ENCODE measurements at places on chromosomes 16 and 17.

- no peak for DNase-seq
Measured at GRCh38 chr17:19768046-19768782, 20.1 kb upstream of the ALDH3A1 start.

- DNase-seq: no peak
Measured at GRCh38 chr16:18834864-18835263, 33.5 kb upstream of the ARL6IP1 start.

DNA sequence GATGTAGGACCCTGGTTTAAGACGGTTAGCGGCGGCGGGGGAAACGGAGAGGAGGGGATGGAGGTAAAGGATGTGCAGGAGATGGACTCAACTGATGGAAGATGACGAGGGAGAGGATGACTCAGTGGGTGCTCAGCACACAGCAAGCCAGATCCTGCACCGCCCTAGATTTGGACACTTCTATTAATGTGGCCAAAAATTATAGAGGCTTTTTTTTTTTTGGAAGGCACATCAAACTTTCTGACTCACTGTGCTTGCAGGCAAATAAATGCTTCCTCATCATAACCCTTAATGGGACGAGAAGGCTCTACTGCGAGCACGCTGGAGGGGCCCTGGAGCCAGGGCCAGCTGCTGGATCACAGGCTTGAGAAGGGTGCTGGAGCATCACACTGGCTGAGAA, 36.0 kb downstream of the RTN4RL1 start:
- DNase-seq: no peak

DNA sequence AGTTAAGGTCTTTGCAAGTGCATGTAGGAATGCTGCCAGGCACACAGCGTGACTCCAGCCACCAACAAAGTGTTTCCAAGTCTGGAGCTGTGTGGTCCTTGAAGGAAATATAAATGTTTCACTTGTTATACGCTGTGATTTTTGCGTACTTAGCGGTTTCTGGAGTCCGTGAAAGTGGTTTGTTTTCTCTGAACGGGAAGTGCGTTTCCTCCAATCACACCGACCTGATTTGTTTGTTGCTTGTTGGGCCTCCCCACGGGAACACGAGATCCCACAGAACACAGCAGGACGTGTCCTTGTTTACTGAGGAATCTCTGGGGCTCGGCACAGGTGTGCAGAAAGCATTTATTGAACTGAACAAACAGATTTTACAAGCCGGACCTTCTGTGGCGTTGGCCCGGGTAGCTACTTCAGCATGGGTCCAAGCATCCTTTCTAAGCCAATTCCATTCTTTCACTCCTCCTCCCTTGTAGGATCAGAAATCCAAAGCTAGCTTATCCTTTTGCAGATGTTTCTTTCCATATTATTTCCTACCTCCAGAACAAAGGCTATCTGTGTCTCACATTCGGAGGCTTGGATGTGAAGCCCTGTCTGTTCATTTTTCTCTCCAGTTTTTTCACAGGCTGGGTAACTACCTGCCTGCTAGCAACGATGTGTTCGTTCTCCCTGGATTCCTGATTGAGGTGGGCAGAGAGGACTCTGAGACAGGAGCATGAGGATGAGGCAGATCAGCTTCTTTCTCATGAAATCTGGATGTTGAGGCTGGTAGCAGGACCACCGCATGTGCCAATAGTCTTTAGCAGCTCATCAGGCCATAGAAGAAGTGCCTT, 44.6 kb downstream of the ABAT start:
- no peak for DNase-seq

GRCh38 chr17:78225088-78225865, 6.2 kb upstream of the TMEM235 start:
- DNase-seq: no peak

DNA sequence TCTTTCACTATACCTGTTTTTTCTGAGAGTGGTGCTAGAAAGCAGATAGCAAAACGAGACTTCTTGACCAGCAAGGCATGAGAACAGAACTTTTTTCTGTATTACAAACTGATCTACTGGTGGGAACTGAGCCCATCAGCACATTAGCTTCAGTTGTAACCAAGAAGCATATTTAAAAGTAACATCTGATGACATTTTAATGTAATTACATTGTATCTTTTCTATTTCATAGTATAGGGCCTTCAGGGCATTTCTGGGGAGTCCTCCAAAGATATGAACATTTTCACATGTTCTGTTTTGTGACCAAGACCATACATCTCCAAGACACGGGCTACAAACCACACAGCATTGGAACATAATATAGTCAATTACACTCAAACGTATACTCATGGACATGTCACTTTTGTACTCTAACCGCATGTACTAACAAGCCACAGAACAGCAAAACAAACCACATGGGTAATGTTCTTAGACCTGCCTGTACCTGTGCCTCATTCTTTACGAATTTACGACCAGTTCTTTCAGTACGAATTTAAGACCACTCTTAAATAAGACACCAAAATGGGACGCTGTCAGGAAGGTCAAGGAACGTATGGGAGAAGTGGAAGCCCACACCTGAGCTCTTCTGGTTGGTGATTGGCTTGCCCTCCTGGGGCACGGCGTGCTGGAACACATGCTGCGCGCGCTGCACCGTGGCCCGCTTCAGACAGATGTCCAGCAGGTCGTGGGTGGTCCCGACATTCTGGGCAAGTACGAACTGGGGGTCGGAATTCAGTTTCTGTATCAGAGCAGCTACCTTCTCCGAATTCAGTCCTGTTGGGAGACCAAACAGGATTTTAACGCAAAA, 825 bp downstream of the BLMH start:
- no peak for DNase-seq

- DNase-seq: no peak
Measured at GRCh38 chr16:17939122-17939536, 397.4 kb downstream of the NPIPA8 start.

GRCh38 chr17:27520491-27521185, 64.4 kb downstream of the KSR1 start:
- no peak for DNase-seq

GRCh38 chr17:65324611-65325342, 187.6 kb downstream of the RGS9 start:
- DNase-seq: no peak

DNA sequence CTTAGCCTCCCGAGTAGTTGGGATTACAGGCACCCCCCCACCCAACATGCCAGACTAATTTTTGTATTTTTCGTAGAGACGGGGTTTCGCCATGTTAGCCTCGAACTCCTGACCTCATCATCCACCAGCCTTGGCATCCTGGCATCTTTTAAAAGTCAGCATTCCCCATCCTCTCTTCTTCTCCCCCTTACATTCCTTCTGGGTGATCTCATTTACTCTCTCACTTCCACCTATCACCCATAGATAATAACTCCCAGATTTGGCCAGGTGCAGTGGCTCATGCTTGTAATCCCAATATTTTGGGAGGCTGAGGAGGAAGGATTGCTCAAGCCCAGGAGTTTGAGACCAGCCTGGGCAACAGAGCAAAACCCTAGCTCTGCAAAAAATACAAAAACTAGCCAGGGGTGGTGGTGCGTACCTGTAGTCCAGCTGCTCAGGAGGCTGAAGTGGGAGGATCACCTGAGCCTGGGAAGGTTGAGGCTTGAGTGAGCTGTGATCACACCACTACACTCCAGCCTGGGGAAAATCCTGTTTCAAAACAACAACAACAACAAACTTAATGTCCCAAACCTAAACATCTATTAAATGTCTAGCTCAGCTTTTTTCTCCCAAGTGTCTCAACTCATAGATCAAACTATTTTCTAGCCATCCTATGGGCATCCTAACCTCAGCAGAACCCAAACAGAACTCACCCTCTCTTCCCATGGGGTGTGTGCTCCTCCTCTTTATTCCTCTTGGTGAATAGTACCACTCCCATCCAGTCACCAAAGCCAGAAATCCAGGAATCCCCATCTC, 16.1 kb upstream of the SSTR2 start:
- no peak for DNase-seq

GRCh38 chr17:39950871-39951348, 11.9 kb upstream of the GSDMA start:
- no peak for DNase-seq

- peak; percentile 44 for DNase-seq
Measured at GRCh38 chr16:75402821-75403475, 30.4 kb downstream of the CFDP1 start.

DNA sequence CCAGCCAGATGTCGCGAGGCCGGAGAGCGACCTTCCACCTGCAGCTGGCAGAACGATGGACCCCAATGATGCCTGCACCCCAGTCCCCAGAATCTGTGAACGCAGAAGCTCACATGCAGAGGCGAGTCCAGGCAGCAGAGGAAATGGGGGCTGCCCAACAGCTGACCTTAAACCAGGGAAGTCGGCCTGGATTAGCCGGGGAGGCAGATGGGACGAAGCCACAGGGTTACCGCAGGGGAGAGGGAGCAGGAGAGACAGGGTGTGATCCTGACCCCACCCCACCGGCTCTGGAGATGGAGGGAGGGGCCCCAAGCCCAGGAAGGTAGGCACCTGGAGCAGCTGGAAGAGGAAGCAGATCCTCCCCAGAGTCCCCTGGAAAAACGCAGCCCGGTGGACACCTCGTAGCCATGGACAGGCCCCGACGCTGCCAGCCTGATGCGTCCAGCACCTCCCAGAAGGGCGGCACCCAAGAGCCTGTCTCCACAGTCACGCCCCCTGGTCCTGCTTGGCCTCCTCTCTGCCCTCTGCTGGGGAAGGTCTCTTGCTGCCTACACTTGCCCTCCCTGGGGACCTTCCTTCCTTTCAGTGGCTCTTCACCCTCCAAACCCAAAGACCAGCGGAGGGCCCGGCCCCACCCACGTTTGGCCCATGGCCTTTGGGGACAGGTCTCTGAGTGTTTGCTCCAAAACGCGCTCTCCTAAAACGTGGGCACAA, 37.3 kb downstream of the PIEZO1 start:
- DNase-seq: no peak

- DNase-seq: no peak
Measured at GRCh38 chr17:36594626-36595401, 3.1 kb downstream of the DHRS11 start.

DNA sequence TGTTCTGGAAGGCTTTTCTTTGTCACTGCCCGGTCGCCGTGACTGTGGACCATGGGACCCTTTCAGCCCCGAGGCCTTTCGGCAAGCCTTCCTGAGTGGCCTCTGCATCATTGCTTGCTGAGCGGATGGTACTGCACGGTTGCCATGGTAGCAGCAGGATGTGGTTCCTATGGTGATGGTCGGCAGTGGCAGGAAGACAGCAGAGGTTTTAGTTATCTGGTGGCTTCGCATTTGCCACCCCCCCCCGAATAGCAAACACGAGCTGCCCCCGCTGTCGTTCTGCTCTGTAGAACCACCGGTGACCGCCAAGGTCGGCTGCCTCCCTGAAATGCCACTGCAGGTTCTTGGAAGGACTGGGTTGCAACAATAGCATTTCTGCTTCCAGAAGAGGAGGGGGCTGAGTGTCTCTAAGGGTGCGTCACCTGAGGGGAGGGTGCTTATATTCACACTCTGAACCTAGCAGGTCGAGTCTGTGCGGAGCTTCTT, 76.6 kb downstream of the CMIP start:
- DNase-seq: peak; percentile 35

- DNase-seq: no peak
Measured at GRCh38 chr16:8649829-8650554, 24.4 kb upstream of the ABAT start.

GRCh38 chr17:42924891-42925290, 24.3 kb downstream of the G6PC1 start:
- no peak for DNase-seq

- no peak for DNase-seq
Measured at GRCh38 chr17:78132084-78132676, 1.6 kb downstream of the TMC8 start.

DNA sequence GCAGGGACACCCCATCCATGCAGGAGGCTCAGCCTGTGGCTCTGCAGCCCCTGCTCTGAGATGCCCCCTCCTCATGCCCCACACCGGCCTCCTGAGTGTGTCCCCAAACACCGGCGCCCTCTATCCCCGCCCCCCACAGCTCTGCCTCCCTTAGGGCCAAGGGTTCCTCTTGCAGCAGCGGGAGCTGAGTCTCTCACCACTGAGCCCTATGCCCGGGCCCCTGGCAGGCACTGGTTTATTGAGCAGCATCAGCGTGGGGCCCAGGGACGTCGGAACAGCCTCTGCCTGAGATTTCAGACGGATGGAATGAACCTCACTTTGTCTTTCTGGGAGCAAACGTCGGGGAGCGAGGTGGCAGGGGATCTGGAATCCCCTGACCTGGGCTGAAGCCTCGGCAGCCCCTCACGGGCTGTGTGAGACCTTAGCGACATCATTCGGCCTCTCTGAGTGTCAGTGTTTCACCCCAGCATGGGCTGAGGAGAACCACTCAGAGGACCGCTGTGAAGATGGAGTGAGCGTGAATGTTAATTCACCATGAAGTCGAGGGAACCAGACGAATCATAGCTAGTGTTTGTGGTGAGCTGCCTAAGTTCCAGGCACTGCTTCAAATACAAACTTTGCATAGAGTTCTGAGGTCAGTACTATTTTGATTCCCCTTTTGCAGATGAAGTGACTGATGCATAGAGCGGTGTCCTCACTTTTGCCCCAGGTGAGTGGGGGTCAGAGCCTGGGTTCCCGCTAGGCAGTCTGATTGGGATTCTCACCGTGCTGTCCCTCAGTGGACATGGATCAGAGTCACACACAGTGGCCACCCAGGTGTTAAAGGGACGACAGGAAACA, 5.3 kb upstream of the C16orf74 start:
- DNase-seq: no peak

DNA sequence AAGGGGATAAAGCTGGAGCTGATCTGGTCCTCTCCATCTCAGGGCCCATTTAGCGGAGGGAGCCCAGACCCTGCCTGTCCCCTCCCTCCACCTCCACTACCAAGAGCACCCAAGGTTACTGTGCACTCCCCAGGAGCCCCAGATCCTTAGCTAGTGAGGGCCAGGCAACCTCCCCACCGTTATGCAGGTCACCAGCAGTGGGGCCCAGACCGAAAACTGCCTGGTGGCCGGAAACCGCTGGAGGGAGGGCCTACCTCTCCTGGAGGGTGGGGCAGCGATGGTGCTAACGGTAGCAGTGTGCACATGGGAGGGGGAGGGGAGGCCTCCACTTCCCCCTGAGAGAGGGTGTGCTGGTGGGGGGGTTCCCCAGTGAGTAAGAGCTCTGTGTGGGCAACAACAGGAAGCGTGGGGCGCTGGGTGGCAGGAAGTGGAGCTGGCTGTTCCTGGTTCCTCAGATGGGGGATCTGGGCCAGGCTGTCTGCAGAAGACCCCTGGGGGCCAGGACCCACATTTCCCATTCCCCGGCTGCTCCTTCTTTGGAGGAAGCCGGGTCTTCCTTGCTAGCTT, 4.4 kb downstream of the FMNL1 start:
- no peak for DNase-seq

- no peak for DNase-seq
Measured at GRCh38 chr17:40130352-40131042, 8.7 kb downstream of the MSL1 start.

DNA sequence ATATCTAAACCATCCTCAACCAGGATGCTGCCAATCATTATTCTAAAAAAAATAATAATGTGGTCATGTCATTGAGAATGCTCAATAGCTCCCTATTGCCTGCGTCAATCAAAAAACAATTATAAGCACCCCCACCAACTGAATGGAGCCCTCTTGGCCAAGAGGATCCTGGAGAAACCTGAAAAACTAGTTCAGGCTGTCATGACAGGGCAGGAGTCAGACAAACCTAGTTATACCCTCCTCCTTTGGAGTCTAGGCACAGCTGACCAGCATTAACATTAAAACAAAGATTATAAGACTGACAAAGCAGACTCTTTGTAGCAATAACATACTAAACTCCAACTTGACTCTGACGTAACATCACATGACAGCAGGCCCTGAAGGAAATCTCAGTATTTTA, 119.2 kb upstream of the CCL2 start:
- DNase-seq: no peak
